ENCODE measurements at places on chromosomes 5 and 9. TPM values are rescaled to one million over a fixed set of nuclear protein-coding genes. Genes with fewer than 3 reads are reported as not detected.

DNA sequence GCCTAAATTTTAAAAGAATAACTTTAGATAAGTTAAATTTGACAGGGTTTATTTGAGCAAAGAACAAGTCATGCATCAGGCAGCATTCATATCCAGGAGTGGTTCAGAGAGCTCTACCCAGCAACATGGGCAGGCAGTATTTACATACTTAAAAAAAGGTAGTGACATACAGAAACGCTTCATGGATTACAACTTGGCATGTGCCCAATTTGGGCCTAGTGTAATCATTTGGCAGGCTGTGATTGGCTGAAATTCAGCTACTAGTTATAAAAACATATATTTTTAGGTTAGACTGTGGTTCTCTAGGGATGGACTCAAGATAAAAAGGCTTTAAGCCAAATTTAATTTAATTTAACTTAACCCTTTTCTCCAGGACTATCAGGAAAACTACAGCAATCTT lies 374.0 kb upstream of the ADAMTS16 start:
- H3K27ac ChIP-seq = no peak overlapping the region
- no peak for DNase-seq
- H3K4me3 ChIP-seq = no peak overlapping the region
- H3K4me1 ChIP-seq = no peaks in the 10 kb centered on the region
- no peaks in the 10 kb centered on the region for H3K36me3 ChIP-seq

- H3K36me3 ChIP-seq = no peaks in the 10 kb centered on the region
- no peak for DNase-seq
- H3K4me3 ChIP-seq = no peak overlapping the region
- H3K27me3 ChIP-seq = no peaks in the 10 kb centered on the region
- peaks cover 10% of the 10 kb centered on the region for H3K4me1 ChIP-seq
- H3K27ac ChIP-seq = no peak overlapping the region
Observed at GRCh38 chr5:20556115-20556763, 568.2 kb upstream of the CDH18 start.

CRHBP gene
- total RNA-seq = not detected

GRCh38 chr9:97788763-97789663 lies 64.0 kb upstream of the FOXE1 start:
- H3K4me3 ChIP-seq = no peak overlapping the region
- H3K4me1 ChIP-seq = no peaks in the 10 kb centered on the region
- no peaks in the 10 kb centered on the region for H3K36me3 ChIP-seq
- no peak overlapping the region for H3K27ac ChIP-seq

DNA sequence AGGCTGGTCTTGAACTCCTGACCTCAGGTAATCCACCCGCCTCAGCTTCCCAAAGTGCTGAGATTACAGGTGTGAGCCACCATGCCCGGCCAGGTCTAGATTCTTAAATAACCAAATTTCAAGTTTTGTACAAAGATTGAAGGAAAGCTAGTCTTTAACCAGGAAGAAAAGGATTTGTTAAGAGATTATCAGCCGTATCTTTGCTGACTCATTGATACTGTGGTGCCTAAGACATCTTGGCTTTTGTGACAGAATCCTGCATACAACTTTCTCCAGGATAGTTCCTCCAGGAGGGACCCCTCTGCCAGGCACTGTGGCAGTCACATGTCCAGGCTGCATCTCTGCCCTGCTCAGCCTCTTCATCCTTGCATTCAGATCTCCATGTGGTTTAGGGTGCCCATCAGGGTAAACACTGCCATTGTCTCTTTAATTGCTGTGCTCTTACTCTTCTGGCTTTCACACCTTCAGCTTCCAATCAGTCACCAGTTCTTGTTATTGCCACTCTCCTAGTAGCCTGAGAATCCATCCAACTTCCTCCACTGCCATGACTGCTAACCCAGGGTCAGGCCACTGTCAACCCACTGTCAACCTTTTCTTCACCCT lies 10.0 kb downstream of the MAP3K1 start:
- no peak overlapping the region for H3K27ac ChIP-seq
- H3K4me1 ChIP-seq = peaks cover 70% of the 10 kb centered on the region
- DNase-seq = no peak
- H3K27me3 ChIP-seq = no peaks in the 10 kb centered on the region

DNA sequence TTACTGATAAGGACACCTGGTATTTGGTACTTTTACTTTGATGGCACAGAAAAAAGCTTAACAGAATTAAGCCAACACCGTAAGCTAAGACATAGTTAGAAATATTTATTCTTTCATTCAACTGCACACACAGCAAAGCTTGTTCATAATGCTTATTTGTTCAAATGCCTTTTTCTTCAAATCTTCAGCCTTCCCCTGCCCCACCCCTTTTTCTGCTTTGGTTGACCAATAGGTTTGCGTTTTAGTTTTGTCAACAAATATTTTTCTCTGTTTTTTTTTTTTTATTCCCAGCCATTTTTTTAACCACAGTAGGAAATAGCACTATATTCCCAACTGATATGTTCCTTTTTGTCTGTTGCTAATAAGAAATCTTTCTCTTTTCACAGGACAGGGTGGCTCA lies 4.9 kb upstream of the RICTOR start:
- no peak overlapping the region for H3K4me3 ChIP-seq
- no peaks in the 10 kb centered on the region for H3K27me3 ChIP-seq
- DNase-seq = no peak
- peaks cover 27% of the 10 kb centered on the region for H3K4me1 ChIP-seq
- no peaks in the 10 kb centered on the region for H3K36me3 ChIP-seq

HMMR gene
- 78.5 TPM for total RNA-seq

- peaks cover 4% of the 10 kb centered on the region for H3K36me3 ChIP-seq
- no peak for DNase-seq
- H3K4me1 ChIP-seq = peaks cover 6% of the 10 kb centered on the region
- H3K27me3 ChIP-seq = no peaks in the 10 kb centered on the region
Observed at GRCh38 chr5:128271859-128272464, 188.4 kb downstream of the SLC12A2 start.

DNA sequence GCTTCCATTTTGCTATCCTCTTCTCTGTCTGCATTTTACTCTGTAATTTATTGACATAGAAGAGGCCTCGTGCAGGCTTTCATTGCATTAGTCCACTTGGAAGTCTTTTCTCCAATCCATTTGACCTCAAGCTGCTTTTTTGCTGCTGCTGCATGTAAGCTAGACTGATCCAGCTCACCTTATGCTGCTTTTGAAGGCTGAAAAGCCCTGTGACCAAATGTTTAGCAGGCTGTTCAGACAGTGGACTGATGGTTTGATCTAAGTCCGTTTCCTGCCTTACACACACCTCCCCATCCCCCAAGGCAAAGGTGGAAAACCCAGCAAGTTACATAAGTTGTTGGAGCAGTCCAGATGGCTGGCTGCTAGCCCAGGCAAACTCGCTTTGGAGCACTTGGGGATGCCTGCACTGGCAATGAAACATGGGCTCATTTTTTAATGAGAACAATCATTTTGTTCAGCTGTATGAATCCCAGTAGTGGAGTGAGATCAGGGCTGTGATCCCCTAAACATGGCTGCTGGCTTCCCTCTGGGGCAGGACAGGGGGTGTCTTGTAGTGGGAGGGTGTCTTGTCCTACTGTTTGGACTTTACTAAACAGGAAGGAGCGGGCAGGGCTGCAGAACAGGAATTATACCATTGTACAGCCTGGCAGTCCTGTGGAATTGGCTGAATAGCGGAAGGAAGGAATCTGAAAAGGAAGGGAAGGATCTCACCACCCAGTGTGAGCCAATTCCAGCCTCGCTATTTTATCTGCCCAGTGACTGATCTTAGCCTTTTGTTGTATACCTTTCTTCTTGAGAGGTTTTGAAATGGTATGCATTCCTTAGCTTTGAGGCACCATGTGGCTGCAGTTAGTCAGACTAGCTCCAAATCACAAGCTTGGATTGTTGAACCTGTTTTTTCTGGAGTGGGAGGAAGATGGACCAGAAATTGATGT lies 212.0 kb downstream of the ARHGAP26 start:
- peaks cover 10% of the 10 kb centered on the region for H3K36me3 ChIP-seq
- peak overlapping the region; percentile 63 for H3K27ac ChIP-seq
- H3K4me1 ChIP-seq = peaks cover 36% of the 10 kb centered on the region
- no peaks in the 10 kb centered on the region for H3K27me3 ChIP-seq
- no peak overlapping the region for H3K4me3 ChIP-seq

DNA sequence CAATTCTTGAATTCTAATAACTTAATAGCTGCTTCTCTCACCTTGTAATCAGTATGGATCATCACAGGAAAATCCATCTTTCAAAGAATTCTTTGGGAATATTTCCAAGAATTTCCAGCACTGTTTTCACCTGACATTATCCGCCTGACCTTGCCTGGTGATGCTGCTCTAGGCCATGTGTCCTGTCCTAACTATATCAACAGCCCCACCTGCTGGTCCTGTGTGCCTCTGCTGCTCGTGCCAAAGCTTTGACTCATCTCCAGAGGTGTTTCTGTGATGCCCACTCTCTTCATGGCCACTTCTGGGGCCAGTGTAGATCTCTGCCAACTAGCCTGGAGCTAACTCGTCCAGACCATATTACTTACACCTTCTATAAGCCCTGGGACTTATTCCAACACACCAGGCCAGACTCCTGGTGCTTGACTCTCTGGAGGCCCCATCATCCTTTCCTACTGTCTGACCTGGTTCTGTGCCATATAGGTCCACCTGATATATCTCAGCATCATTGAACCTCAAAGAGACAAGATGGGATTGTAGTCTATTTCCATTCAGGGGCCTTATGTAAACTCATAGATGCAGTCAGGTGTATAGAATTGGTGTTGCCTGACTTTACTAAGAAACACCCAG lies 67.5 kb upstream of the CKMT2 start:
- H3K36me3 ChIP-seq = no peaks in the 10 kb centered on the region
- no peak overlapping the region for H3K27ac ChIP-seq
- H3K27me3 ChIP-seq = no peaks in the 10 kb centered on the region
- peak; percentile 80 for DNase-seq
- no peak overlapping the region for H3K4me3 ChIP-seq

- H3K27me3 ChIP-seq = peaks cover 3% of the 10 kb centered on the region
- peaks cover 47% of the 10 kb centered on the region for H3K4me1 ChIP-seq
- no peak for DNase-seq
- H3K4me3 ChIP-seq = no peak overlapping the region
- peaks cover 18% of the 10 kb centered on the region for H3K36me3 ChIP-seq
- peak overlapping the region; percentile 57 for H3K27ac ChIP-seq
Observed at GRCh38 chr9:127075624-127076372, 46.6 kb downstream of the ANGPTL2 start.

DNA sequence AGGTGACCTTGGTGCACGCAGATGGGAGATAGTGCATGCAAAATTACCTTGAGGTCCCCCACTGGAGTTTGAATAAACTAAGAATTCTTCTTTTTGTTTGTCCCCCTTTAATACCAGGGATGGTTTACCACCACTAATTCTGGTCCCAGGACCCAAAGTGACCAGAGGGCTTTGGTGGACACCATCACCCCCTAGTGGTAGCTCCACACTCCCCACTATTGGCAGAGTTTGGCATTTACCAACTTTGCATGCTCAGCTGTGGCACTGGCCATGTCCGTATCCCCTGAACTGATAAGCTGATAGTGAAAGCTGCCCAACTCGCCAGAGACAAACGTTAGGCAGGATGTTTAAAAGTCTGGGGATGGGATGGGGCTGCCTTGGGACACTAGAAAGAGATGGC lies 3.3 kb downstream of the ASTN2 start:
- DNase-seq = peak; percentile 80
- H3K36me3 ChIP-seq = no peaks in the 10 kb centered on the region
- H3K27ac ChIP-seq = no peak overlapping the region
- peaks cover 41% of the 10 kb centered on the region for H3K4me1 ChIP-seq

DNA sequence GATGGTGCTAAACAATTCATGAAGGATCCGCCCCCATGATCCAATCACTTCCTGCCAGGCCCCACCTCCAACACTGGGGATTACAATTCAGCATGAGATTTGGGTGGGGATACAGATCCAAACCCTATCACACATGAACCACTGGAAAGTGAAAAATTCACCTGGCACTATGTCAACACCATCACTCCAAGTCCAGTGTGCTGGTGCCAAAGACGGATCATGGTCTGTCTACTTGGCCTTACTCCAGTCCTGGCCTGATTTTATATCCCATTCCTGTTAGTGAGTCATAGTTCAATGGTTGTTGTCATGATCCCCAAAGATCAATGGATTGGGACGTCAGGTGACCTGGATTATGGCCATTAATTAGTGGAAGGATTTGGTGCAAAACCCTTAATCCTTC lies 147.4 kb upstream of the RPS23 start:
- no peak for DNase-seq
- H3K27me3 ChIP-seq = peaks cover 4% of the 10 kb centered on the region
- no peak overlapping the region for H3K27ac ChIP-seq
- H3K4me1 ChIP-seq = peaks cover 4% of the 10 kb centered on the region

GRCh38 chr5:143331956-143332355 lies 71.5 kb downstream of the NR3C1 start:
- H3K4me1 ChIP-seq = no peaks in the 10 kb centered on the region
- no peak for DNase-seq
- H3K27ac ChIP-seq = no peak overlapping the region

DNA sequence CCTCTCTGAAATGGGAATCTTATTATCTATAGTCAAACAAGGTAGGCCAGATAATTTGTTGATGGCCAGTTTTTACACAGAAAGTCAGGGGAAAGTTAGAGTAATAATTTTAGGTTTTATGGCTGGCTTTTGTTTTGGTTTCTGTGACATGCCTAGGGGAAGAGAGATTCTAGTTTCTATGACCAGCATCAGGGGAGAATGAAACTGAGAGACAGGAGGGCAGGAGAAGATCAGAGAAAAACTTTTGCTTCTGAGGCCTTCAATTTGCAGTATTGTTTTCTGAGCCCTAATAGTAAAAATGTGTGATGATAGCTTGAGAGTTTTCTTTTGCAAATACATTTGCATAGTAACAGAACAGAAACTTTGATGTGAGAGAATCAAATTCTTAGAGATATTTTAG lies 564.3 kb downstream of the ZNF608 start:
- no peaks in the 10 kb centered on the region for H3K27me3 ChIP-seq
- H3K4me3 ChIP-seq = no peak overlapping the region
- no peak for DNase-seq
- H3K36me3 ChIP-seq = peaks cover 20% of the 10 kb centered on the region
- peaks cover 12% of the 10 kb centered on the region for H3K4me1 ChIP-seq

DNA sequence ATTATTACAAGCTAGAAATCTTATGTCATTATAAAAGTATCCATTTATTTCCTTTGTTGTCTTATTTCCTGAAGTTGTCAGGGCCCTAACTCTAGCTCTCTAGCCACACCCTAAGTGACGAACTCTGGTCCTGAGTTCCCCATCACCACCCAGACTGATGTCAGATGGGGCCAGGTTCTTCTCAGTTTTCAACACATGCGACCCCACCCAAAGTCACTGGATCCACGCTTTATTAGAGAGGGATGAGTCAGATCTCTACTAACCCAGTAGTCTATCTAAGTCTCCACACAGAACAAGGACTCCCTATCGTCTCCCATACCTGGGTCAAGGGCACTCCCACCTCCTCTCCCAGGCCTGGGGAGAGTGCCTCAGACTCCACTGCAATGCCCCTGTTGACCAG lies 6.8 kb upstream of the FEM1C start:
- DNase-seq = no peak
- H3K4me1 ChIP-seq = peaks cover 24% of the 10 kb centered on the region
- peaks cover 3% of the 10 kb centered on the region for H3K36me3 ChIP-seq
- H3K27me3 ChIP-seq = peaks cover 2% of the 10 kb centered on the region
- no peak overlapping the region for H3K4me3 ChIP-seq

PFDN1 gene
- total RNA-seq = 46.2 TPM
